ENCODE measurements at places on chromosomes 7 and 10. TPM values are rescaled to one million over a fixed set of nuclear protein-coding genes. Genes with fewer than 3 reads are reported as not detected.

DNA sequence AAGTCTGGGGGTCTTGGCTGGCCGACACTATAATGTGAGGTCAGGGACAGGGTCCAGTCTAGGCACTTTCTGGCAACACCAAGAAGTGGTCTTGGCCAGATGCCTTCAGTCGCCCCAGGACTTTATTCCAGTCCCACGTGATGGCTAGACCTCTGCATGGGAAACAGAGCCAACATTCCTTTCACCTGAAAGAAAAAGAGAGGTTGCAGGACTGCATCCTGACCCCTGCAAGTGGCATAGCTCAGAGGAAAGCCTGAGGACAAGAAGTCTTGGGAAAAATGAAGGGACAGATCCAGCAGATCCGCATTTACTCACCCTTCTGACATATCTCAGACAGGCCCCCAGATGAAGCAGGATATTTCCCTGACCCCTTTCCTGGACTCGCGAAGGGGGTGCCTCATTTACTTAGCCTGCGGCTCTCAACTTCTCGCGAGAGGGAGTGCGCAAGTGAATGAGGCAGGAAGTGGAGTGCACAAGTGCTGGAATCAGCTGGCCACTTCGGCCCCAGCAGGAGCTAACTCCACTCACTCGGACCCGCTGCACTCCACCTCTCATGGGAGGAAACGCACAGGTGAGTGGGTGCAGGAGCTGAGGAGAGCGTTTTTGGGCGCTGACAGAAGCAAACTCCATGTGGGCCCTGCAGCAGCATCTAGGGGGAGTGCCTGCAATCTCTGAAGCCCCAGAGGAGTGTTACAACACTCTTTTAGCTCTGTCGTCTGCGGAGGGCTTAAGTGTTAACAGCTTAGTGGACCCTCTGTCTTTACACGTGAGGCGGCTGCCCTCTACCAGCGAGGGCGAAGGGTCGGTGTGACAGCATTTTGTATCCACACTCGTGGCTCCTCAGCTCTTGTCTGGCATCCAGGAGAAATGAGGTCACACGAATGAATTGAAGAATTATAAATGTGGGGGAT, 916.2 kb upstream of the GHITM start:
- no peak for DNase-seq

GRCh38 chr7:137696988-137697387, 149.8 kb downstream of the DGKI start:
- DNase-seq, result no peak

The NKX6-2 gene
- not detected for total RNA-seq

DNA sequence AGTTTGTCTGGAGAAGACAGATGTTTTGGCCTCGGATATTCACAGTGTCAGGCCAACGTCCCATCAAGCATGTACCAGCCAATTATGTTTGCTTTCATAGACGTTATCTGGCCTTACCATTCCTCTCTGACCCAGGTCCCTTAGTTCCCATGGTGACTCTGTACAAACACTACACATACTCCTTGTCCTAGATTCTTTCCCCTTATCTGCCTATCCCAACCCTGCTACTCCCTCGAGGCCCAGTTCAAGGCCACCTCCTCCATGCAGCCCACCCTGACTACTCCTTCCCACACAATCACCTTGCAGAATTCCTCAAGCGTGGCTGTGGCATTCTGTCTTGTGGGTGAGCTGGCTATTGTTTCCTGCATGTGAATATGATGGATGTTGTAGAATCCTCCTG, 155.2 kb downstream of the PRKAG2 start:
- no peak for DNase-seq

DNA sequence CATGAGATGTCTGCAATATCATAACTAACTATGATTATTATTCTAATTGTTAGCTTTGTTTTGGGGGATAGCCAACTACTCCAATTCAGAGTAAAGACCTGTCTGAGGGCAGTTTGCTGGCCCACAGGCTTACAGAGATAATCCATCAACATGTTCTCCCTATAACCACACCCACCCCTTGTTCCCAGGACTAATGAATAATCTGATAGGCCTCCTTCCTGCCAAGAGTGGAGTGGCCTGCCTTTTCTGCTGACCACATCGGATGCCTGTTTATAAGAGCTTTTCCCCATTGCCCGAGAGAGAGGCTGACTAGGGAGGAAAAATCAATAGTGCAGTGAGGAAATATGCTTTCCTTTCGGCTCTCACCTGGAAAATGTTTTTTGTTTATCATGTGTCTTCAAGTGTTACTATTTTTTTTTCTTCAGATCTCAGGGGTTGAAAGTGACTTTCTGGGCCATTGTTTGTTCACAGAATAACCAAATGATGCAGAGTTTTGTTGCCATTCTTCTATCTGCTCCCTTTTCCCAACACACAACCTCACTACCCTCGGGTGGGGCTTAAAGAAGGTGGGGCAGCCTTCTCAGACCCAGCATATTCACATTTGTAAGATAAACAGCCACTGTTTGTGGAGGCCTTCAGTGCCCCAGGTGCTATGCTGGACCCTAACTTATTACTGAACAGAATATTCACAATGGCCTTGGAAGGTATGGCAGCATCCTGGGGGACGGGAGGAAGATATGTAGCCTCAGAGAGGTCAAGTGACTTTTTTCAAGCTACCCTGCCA, 38.4 kb downstream of the PLPP4 start:
- DNase-seq, result no peak

- DNase-seq, result no peak
Measured at GRCh38 chr10:7417103-7417623, 6.3 kb upstream of the SFMBT2 start.
